Esophagus mucosa (tissue), 1 donor: ENCODE measurements at places on chromosomes 16 and 17. TPM values are rescaled to one million over a fixed set of nuclear protein-coding genes. Genes with fewer than 3 reads are reported as not detected.

DNA sequence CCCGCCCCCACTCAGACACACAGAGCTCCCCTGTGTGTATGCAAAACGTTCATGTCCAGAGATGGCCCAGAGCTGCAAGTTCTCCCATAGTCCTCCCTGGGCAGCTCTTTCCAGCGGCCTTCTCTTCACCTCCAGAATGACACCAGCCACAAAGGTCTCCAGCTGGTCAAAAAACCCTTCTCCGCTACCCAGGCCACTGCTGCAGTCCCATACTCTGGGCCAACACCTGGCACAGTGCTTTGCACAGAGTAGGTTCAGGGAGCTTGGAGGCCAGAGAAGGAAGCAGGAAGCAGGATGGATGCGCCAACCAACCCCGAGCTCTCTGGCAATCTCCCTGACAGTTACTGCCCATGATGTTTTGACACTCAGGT, 1.1 kb upstream of the STAT5B start:
- ATAC-seq: peak; percentile 5

GNGT2 gene
- total RNA-seq: 0.28 TPM

- ATAC-seq: no peak
Measured at GRCh38 chr17:47096343-47096742, 92.8 kb downstream of the CDC27 start.

- ATAC-seq: peak; percentile 12
Measured at GRCh38 chr17:27586203-27586721, 44.7 kb upstream of the LGALS9 start.

- ATAC-seq: no peak
Measured at GRCh38 chr16:17219991-17220390, 250.8 kb downstream of the XYLT1 start.

DNA sequence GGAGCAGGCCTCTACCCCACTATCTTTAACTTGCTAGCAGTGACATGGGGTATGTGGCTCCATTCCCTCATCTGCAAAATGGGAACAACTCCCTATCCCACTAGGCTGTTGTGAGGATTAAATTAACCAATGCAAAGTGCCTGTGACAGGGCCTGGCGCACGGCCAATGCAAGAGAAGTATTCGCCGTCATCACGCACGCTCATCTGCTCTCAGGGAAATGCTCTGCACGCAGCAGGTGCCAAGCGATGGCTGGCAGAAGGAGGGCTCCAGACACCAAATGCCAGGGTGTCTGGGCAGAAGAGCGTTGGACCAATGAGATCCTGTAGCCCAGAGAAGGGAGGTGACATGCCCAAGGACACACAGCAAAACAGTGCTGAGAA, 17.3 kb downstream of the FAM83G start:
- ATAC-seq: no peak

- ATAC-seq: no peak
Measured at GRCh38 chr16:65989861-65990604, 376.5 kb upstream of the CDH5 start.

GRCh38 chr16:15716694-15717447, 66.8 kb downstream of the NDE1 start:
- no peak for ATAC-seq

GRCh38 chr17:50963139-50963538, 97.0 kb upstream of the TOB1 start:
- no peak for ATAC-seq

GRCh38 chr17:81858170-81858966, 2.0 kb downstream of the P4HB start:
- peak; percentile 2 for ATAC-seq

GRCh38 chr16:66961914-66962313, 848 bp downstream of the CES3 start:
- peak; percentile 85 for ATAC-seq

GRCh38 chr16:1946495-1947368, 3.7 kb upstream of the MSRB1 start:
- no peak for ATAC-seq

HOXB13 gene
- not detected for total RNA-seq

DNA sequence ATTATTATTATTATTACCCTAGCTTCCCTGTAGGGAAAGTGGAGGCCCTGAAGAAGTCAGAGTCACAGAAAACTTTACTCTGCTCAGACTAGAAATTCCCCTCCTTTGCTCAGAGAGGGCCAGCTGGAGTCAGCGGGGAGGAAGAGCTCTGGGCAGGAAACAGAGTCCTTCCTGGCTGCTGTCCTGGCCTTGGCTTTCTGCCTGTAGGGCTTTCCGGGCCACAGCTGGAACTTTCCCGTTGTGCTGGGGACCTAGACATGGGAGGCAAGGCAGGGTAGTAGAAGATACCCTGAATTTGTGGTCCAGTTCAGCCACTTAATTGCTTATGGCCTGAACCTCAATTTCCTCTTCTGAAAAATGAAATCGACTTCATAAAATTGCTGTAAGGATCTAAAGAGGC, 14.0 kb upstream of the CCL2 start:
- no peak for ATAC-seq

PVALEF gene
- total RNA-seq: not detected

DNA sequence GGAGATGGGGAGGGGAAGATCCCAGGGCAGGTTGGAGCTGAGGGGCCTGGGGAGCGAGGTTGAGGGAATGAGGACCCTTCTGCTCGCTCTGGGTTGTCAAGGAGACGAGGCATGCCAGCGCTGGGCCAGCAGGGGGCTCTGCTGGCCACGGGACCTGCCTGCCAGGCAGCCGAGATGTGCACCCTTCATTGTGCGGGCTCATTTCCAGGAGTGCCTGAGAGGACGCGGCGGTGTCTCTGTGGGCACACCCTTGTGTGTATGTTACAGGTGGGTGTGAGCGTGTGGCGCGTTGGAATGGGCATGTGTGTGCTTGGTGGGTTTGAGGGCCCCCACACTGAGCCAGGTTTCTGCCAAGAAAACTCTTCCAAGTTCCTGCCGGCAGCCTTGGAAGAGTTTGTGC, 15.9 kb downstream of the ARHGAP23 start:
- ATAC-seq: peak; percentile 72

DNA sequence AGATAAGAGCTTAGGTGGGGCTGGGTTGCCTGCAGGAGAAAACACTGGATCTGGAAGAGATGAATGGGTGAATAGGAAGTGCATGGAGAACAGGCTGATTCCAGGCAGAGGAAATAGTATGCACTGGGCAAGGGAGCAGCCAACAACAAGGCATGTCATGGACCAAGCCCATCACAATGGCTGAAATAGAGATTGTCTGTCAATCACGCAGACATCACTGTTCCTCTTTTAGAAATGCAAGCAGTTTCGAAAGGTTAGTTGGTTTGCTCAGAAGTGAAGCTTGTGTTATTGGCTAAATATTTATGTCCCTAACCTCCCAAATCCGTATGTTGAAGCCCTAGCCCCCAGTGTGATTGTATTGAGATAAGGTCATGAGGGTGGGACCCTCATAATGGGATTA, 621.7 kb upstream of the CDH11 start:
- ATAC-seq: no peak

GRCh38 chr16:69443927-69444631, 19.7 kb downstream of the CYB5B start:
- ATAC-seq: peak; percentile 75

CCL17 gene
- total RNA-seq: 1.6 TPM

DNA sequence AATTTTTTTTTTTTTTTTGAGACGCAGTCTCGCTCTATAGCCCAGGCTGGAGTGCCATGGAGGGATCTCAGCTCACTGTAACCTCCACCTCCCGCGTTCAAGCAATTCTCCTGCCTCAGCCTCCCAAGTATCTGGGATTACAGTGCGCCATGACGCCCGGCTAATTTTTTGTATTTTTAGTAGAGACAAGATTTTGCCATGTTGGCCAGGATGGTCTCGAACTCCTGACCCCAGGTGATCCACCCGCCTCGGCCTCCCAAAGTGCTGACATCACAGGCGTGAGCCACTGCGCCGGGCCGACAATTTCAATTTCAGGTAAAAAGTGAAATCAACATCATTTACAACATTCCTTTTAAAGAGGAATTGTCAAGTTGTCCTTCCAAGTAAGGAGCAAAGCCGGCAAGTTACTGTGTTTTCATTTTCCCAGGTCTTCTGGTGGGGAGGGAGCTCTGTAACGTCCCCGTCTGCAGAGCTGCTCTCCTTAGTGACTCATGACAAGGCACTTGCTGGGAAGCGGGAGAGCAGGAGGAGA, 873 bp downstream of the NPLOC4 start:
- peak; percentile 65 for ATAC-seq

DNA sequence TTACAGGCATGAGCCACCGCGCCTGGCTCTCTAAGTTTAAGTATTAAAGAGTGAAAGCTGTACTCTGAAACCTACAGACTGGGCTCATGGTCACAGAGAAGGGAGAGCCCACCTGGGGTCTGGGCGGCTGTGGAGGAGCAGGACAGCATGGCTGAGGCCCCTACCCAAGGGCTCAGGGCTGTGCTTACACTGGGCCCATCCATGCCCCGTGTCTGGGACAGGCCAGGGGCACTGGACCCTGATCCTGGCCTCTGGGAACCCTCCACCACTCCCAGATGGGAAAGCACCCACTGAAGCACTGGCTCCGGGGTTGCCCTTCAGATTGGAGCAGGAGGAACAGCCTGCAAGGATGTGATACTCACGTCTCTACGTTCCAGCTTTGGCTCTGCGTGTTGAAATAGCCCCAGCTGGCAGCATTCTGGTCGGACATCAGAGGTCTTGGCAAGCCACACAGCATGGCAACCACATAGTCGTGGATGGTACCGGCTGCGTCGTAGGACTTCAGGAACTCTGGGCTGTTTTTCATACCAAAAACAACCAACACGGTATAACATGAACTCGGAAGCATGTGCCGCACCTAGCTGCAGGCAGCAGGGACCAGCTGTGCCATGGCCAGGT, 13.0 kb downstream of the SHPK start:
- ATAC-seq: no peak

KRTAP17-1 gene
- not detected for total RNA-seq

UNC119 gene
- 19.2 TPM for total RNA-seq

- no peak for ATAC-seq
Measured at GRCh38 chr17:80774643-80775281, 216.9 kb upstream of the CHMP6 start.

DNA sequence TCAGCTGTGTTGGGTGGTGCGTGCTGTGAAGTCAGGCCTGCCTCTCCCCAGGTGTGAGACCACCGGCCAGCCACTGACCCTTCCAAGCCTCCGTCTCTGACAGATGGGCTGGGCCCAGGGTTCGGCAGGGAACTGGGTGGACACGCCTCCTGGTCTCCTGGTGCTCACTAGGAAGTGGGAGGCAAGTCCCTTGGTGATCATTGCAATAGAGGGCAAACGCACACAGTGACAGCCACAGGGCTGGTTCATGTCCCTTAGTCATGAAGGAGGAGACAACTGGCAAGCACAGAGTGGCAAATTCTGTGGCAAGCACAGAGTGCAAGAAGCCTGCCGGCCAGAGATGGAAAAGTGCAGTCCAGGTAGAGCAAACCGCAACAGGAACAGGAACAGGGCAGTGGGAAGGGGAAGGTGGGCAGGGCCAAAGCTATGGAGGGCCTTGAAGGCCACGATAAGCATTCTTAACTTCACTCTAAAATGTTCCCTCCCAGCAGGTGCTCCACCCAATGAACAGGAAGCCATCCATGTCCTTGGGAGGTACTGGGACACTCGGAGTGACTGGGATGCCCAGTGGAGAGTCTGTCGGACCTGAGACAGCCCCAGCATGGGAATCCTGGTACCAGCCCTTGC, 21.9 kb downstream of the USP7 start:
- ATAC-seq: peak; percentile 63

DNA sequence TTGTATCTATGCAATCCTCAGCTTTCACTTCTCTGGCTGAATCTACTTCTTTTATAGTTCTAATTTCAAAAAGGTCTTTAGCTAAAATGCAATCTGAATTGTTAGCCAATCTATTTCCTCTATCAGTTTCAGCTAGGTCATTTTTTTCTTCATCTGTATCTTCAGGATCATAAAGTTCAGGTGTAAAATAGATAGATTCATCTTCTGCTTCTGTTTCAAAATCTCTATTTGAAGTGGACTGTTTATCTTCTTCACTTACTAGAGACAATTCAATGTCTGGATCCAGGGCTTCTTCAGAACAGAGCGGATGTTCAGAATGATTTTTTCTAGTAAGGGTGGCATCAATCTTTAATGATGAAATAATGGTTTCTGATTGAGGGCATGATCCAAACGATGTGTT, 92.4 kb upstream of the NACA2 start:
- no peak for ATAC-seq

- no peak for ATAC-seq
Measured at GRCh38 chr17:4896332-4897197, 2.8 kb upstream of the C17orf107 start.

GRCh38 chr17:75826561-75827307, 17.5 kb downstream of the UNC13D start:
- no peak for ATAC-seq

GRCh38 chr16:10314811-10315210, 71.0 kb upstream of the ATF7IP2 start:
- ATAC-seq: no peak
